Hematopoietic multipotent progenitor cell treated with erythropoietin and hydrocortisone succinate and interleukin-3 and kit ligand, for 8 days (in vitro differentiated cells): ENCODE measurements at places on chromosomes 6 and 20.

- peak; percentile 47 for DNase-seq
These were observed 8.0 kb upstream of the BCAS1 start for GRCh38 chr20:54078296-54078984.

DNA sequence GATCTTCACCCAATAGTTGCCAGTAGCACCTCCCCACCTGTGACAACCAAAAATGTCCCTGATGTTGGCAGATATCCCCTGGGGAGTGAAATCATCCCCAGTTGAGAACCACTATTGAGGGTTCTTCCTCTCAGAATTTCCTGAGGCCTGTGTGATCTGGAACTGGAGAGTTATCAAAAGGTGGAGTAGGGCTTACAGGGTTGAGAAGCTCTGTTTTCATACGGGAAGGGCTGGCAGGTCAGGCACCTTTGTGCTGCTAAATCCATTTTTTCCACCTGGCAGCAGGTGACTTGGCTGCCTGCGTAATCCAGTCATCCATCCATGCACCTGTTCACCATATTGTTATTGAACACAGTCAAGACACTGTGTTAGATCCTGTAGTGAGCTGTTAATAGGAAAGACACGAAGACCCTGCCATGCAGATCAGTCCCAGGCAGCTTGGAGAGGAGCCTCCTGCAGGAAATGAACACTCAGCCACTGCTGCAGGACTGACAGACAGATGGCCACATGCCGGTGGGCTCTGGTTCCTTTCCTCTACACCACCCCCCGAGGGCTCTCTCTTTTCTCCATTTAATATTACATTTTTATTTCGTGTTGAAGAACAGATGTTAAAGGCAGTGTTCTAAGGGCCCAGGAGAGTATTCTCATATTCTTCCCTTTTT, 5.4 kb downstream of the DUSP22 start:
- DNase-seq: no peak

DNA sequence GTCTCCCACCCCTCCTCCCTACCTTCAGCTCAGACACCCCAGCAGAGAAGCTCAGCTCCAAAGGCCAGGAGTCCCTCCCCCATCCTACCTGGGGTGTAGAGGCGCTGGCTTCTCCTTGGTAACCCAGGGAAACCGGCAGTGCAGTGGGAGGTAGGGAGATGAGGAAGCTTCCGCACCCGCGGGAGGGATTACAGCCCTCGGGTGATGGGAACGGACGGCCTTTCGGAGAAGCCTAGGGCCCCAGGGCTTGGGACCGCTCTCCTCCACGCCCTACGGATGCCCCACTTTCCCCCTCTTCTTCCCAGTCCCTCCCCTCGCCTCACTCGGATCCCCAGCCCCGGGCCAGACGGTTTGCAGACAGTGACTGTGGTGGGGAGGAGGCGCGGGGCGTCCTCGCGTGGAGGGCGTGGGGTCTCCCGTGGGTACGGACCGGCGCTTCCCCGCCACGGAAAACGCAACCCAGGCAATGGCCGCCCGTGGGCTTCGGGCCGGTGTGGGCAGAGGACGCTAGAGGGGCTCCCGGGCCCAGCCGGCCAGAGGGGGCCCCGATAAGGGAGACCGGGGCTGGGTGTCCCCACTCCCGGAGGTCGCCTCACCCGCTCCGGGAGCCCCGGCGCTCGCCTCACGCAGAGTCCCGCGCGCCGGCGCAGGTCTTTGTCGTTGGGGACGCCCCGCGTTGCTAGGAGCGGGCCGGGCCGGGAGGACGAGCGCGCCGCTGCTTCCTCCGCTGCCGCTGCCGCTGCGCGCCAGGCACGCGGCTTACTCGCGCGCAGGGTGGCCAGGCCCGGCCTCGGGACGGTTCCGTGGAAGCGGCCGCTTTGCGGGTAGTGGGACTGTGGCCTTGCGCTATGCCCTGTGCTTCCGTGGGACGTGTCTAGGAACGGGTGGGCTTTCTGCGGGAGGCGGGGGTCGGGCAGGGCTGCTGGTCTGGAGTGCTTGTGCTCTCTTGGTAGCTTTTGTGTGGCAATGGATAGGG, 15.8 kb downstream of the AARS2 start:
- DNase-seq: peak; percentile 16

- no peak for DNase-seq
These were observed 202.6 kb downstream of the CD109 start for GRCh38 chr6:73898599-73898998.

GRCh38 chr20:25551413-25552215, 33.7 kb downstream of the NINL start:
- DNase-seq: no peak

DNA sequence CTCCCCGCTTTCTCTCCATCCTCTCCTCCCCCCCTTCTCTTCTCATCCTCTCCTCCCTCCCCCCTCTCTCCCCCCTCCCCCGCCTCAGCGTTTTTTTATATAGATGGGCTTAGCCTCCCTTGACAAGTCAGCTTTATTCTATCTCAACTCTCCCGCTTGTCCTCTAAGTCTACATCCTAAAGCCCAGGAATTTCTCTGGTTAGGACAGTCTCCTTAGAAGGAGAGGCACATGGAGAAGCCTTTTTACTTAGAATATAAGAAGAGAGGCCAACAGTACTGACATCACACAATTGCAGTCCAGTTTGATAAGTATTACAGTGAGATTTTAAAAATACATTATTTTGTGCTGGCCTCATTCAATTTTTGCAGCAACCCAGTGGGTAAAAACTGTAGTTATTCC, 83.5 kb downstream of the LYRM2 start:
- DNase-seq: no peak

DNA sequence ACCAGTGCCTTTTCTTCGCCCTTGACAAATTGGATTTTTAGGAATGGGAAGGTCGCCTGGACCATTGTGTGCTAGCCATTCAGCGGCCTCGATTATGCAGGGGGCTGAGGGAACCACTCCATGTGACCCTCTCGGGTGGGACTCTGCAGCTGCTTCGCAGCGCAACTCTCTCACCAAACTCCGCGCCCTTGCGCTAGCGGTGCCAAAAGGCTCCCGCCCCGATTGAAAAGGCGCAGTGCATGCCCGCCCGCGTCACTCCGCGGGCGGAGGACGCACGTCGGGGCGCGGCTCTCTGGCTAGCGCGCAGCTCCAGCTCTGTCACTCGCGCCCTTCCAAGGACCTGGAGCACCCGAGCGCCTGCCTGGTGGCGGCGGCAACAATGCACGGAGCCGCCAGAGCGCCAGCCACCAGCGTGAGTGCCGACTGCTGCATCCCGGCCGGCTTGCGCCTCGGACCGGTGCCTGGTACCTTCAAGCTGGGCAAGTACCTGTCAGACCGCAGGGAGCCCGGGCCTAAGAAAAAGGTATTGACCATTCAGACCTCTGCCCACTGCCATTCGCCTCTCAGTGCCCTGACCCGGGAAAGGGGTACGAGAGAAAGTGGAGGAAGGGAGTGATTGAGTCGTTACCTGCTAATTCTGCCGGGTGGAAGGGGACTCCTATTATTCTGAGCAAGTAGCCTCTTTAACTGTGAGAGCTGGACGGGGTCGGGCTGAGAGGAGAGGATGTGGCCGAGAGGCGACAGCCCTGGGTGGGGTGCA, at the start of gene PRDM13:
Gene PRDM13 (plus strand): TSS at position 178 of the 760 bp plus-strand sequence. CDS start 202 bp downstream, at position 380.
- DNase-seq: no peak

DNA sequence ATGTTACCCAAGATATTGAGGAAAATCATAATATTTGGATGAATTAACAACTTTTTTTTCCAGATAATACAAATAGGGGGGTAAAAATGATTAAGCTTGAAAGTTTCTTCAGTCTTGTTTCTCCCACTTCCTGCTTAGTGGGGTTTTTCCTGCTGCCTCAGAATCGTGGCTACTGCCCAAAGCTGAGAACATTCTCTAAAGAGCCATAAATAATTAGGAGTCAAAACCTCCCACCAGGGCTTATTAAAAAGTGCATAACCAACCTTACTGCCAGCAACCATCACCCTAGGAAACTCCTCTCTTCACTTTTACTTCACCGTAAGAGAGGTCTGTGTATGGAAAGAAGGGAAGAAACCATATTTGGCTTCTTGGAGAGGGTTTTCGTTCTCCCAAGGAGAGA, 9.0 kb upstream of the LCA5 start:
- DNase-seq: no peak

DNA sequence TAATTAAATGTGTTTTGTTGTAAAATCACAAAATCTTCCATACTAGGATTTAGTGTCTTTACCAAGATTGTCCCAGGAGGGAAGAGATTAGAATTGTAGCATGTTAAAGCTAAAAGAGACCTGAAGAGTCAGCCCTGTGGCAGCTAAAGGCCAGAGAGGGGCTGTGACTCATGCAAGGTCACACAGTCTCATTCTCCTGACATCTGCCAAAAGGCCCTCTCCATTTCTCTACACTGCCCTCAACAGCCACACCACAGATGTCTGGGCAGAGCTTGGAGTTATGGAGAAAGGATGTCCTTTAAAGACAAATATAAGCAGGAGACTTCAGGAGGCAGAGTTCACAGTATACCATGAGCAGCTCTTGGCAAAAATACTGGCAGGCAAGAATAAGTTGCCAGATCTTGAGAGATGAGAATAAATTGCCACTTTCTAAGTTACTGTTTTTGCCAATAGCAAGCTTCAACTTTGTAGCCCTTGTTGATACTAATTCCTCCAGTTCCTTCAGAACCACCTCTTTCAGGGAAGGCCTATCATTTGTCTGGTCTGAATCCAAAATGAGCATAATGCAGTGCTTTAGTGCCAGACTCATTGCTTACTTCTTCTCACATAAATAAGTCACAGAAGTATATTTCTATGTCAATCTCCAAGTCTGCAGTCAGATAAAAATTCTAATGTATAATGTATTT, 41.7 kb downstream of the AKIRIN2 start:
- DNase-seq: no peak

GRCh38 chr6:83057705-83058321, 7.8 kb downstream of the UBE3D start:
- peak; percentile 54 for DNase-seq

DNA sequence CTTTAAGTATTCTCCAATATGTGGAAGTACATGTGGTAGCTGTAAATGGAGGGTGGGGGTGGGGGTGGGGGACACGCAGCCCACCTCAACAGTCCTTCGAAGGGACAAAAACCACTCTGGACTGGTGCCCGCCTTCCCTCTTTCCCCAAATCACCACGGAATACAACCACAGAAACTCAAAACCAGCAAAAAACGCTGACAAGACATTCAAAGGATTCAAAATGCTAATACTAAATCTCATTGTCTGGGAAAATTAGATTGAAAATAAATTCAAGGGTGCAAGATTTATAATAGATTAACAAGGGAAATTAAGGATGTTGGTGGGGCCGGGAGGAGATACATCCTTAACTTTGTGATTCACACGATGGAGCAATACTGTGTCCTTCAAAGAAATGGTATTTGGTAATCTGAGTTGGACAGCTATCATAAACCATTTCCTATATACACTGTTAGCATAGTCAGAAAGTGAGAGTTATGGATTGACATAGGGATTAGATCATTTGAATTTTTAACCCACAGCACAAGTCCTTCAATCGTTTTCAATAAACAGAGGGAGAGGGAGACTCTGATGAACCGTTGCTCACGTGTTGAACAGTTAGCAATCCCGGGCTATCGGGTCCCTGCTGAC, 766 bp upstream of the TBC1D22B start:
- DNase-seq: no peak

GRCh38 chr6:168058691-168059551, 20.1 kb downstream of the FRMD1 start:
- DNase-seq: no peak

GRCh38 chr20:1895674-1896483, 672 bp downstream of the SIRPA start:
- no peak for DNase-seq

DNA sequence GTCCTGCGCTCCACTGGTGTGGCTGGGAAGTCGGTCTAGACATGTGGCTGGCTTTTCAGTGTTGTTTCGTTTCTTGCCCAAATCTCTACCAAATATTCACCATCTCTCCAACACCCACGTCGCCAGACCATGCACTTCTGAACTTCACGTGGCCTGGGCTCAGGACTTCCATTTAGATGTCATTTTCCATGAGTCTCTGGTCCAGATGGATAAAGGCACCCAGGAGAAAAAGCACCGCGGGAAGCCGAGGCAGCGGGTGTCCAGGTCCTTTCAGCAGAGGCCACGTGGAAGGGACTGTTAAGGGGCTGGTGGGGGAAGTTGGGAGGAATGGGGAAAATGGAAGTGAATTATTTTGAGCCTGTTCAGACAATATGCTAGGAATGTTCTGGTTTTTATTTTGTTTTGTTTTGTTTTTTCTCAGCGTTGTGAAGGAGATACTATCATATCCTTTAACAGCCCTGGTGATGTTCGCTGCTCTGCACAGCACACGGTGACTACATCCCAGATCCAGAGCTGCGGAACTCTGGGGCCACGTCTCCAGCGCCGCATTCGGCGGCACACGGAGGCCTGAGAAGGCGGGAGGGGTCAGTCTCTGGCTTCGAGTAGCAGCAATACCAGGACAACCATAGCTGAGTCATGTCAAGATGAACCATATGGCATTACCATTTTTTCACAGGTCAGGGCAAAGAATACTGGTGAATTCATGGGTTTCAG, 230.3 kb downstream of the THBS2 start:
- DNase-seq: no peak

GRCh38 chr6:167113047-167113754, 9.7 kb upstream of the CCR6 start:
- no peak for DNase-seq

GRCh38 chr6:72288592-72288991, 333.3 kb upstream of the KCNQ5 start:
- DNase-seq: no peak

DNA sequence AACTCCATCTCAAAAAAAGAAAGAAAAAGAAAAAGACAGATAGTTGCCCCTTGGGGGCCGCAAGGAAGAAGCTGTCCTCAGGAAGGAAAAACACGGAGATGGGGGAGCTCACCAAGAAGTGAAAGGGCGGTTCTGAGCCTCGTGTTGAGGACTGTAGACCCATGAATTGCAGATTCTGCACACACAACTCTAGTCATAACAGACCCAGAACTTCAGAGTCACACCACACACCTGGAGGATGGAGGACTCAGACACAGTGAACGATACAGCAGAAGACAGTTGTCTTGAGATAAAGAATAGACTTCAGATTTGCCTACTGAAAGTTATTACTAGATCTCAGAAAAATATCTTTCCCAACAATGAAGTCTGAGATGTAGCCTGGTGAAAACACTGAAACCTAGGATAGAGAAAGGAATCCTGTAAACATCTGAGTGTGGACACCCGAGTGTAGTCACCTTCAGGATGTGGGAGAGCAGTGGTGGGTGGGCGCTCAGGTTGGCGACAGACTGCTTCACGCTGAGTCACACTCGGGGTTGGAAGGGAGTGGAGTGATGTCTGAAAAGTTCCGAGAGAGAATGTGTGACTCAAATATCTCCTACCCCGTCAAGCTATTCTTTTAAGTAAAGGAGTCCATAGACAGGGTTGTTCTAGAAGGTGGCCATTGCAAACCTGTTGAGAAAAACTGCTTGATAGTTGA, 88.1 kb downstream of the MAP3K4 start:
- no peak for DNase-seq

- no peak for DNase-seq
These were observed 12.0 kb downstream of the TOMM6 start for GRCh38 chr6:41799559-41799911.

DNA sequence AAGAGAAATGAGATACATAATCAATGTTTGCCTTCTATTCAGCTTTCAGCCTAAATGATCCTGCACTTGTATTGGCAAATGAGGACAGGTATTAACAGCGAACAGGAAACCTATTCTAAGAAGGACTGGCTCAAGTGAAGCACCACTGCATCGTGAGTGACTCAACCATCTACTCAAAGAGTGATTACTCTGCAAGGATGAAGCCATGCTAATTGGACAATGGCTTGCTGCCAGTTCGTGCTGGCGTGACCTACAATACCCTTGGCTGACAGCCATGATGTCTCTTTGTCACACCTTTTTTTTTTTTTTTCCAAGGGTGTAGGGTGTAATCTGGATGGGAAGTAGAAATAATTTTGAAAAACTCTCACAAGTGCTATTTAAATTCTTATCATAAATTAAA, 104.9 kb downstream of the GJA10 start:
- DNase-seq: peak; percentile 78

- no peak for DNase-seq
These were observed 22.9 kb upstream of the NPBWR2 start for GRCh38 chr20:64130271-64130670.
